ENCODE measurements at places on chromosomes 2 and 18.

- DNase-seq: no peak
Observed at GRCh38 chr2:16094811-16095210, 154.5 kb downstream of the MYCN start.

DNA sequence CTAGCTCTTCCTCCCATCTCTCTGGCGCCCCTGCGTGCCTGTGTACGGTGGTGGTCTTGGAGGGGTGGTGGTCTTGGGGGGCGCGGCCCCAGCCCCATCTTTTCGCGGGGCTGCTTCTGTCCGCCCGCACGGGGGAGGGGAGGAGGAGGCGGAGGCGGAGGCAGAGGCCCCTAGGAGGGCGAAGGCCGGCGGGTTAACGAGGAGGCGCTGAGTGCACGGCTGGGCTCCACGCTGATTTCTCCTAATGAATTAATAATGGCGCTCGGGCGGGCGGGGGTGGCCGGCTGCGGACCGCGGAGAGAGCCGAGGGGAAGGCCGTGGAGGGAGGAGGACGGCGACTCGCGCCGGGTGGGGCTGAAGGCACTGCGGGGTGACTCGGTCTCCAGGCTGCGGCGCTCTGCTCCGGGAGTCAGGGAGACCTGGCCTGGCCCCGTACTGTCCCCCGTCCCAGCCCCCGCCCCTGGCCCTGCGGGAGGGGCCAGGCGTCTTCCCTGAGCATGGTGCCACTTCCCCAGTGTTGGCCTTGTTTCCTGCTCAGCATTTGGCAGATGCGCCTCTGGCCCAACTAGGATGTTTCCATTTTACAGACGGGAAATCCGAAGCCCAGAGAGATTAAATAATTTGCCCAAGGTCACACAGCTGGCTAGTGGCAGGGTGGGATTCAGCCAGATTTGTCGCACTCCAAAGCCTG lies 6.0 kb downstream of the GAREM2 start:
- DNase-seq: no peak

DNA sequence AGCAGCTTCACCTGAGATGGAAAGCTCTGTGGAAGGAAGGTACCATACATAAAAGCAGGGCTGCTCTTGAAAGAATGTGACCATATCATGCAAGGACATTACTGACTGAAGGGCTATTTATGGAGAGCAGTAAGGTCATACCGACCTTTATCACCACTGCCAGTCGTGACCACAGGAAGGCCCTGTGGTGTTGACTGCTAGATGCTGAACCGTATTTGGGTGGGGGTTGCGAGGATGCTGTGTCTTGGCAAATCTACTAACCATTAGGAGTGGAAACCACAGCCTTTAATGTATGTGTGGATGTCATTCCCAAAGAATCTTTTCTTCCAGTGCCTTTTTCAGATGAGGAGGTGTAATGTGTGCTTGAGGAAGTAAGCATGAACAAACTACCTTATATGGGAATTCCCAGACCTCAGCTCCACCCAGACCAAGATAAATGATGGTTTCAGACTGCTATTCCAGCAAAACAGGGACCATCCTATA lies 60.8 kb downstream of the LIMS1 start:
- DNase-seq: peak; percentile 97

GRCh38 chr2:19488009-19488691 lies 129.7 kb upstream of the OSR1 start:
- DNase-seq: peak; percentile 29

- no peak for DNase-seq
Observed at GRCh38 chr2:8544171-8544785, 137.6 kb upstream of the ID2 start.

DNA sequence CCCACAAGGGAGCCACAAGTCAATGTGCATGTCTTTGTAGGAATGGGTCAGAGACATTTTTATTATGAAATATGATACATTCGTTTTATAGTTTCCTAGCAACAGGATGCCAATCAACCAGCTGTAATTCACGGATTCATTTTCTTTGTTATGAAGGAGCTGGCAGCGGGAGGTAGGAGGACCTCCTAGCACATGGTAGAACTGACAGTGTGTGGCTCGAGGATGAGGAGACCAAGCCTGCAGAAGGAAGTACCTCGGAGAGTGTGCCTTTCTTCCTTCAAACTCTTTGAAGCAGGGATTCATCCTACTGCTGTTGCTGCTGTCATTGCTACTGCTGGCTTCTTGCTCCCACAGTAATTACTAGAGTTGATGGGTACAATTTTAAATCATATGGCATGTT lies 504.8 kb upstream of the KLHL29 start:
- no peak for DNase-seq

GRCh38 chr18:24791751-24792545 lies 331.5 kb downstream of the HRH4 start:
- no peak for DNase-seq

DNA sequence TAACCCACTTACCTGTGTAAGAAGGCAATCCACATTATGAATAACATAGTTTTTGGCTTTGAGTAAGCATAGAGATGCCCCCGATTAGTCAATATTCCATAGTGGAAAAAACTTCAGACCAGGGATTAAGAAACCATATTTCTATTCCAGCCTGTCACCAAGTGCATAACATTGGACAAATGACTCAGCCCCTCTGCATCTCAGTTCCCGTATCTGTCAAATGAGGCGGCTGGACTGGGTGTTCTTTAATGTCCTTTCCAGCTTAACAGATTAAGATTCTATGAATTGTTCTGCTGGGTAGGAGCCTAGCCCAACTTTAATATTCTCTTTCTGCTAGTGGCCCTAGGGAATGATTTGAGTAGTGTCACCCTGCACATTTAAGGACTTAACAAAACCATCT lies 11.8 kb upstream of the FTCDNL1 start:
- DNase-seq: peak; percentile 22

- no peak for DNase-seq
Observed at GRCh38 chr2:134790487-134790886, 47.9 kb upstream of the ACMSD start.

DNA sequence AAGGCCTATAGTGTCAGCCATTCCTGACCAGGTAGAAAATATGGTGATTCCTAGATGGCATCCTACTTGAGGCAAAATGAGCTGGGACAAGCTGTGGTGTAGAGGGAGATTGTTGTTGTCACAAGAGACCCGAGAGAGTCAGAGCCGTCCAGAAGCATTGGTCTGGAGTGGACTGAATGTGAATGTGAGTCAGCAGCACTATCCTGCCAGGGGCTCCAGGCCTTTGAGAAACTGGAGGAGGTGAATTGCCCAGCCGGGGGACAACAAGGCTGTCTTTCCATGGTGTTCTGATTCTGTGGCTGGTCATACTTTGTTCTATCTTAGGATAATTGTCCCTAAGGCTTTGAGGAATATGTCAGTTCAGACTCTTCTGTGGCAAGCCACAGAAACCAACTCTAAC lies 29.4 kb upstream of the EIF2AK3 start:
- no peak for DNase-seq

DNA sequence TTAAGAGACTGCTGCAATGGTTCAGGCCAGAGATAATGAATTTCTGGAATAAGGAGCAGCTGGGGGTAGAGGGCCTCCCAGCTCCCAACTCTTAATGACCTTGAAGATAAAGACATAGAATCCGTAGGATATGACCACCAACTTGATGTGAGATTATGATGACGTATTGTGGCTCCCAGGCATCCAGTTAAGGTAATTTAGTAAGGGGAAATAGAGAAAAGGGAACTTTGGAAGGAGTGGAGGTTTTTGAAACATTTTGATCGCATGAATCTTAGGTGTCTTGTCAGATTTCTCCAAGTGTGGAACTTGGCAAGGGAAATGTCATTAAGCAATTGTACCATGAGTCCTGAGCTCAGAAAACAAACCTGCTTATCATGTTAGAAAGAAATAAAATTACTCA lies 277.3 kb upstream of the TANK start:
- DNase-seq: no peak

DNA sequence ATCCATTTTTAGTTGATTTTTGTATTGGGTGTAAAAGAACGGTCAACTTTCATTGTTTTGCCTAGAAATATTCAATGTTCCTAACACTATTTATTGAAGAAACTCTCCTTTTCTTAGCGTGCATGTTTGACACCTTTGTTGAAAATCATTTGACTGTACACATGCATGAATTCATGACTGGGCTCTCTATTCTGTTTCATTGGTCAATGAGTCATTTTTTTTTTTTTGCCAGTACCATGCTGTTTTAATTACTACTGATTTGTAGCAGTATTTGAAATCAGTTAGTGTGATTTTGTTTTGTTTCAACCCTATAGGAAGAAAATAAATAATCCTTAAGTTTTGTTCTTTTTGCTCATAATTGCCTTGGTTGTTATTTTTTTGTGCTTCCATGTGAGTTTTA lies 828.7 kb downstream of the SUCLG1 start:
- no peak for DNase-seq

GRCh38 chr2:222869252-222869560 lies 8.4 kb downstream of the ACSL3 start:
- no peak for DNase-seq

DNA sequence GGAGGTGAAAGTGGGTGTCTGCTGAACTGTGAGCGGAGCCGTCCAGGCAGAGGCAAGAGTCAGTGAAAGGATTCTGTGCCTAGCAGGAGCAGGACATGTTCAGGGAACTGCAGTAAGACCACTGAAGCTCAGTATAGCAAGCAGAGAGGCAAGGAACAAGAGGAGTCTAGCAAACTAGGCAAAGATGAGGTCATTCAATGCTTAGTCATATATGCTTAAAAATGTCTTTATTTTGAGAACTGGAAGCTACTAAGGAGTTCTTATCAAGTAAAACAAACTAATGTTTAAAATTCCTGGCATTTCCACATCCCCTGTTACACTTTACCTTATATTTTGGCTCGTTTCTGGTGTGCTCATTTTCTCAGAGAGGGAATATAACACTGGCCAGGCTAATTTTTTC lies 913.4 kb downstream of the CBLN2 start:
- no peak for DNase-seq

GRCh38 chr2:48450936-48451602 lies 78.9 kb upstream of the STON1 start:
- no peak for DNase-seq

- DNase-seq: no peak
Observed at GRCh38 chr2:20536619-20537422, 89.9 kb downstream of the RHOB start.

- DNase-seq: no peak
Observed at GRCh38 chr2:111984213-111984604, 70.9 kb upstream of the TMEM87B start.

DNA sequence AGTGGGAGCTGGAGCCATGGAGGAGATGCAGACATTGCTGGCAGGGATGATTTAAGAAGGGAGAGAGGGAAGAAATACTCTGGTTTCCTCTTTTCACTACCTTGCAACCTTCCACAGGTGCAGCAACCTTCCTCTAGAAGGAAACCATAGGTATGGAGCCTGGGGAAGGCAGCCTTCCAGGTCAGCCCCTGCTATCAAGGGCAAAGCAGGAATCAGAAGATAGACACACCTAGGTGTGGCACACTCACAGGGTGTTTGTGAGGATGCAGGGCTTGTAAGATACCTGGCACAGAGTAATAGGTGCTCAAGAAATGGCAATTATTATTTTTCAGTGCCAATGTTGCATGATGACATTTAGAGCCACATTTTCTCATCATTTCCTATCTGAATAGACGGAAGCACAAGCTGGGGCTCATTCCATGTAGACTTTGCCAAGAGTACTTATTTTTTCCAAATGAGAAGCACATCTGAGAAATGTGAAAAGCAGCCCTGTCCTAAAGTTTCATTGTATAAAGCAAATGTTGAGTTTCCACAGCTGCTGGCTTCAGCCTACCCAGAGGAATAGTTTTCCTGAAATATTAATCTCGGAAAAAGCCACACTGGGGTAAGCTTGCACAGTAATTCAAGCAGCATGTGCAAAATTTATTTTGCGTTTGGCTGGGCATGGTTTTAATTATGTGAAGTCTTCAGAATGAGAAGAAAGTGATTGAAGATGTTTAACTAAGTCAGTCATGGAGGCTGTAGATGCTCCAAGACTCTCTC lies 20.6 kb downstream of the EVA1A start:
- no peak for DNase-seq

GRCh38 chr2:106530866-106531265 lies 43.7 kb downstream of the CD8B2 start:
- DNase-seq: no peak

DNA sequence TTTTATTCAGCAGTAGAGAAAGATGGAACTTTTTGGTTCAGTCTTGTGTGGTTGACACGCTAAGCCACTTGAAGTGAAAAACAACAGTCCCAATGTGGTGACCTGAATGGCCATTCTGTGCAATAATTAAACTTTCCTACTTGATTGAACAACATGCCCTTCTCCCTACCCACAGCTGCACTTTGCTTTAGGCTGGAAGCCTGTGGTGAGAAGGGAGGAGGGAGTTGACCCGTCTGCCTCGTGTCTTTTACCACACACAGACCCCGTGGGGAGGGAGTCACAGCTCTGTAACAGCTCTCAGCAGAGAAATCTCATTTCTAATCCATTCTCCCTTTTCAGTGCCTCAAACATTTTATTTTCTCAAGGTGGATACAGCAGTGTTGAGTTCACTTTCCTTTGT lies 138.2 kb upstream of the PKDCC start:
- no peak for DNase-seq
